ENCODE measurements at places on chromosomes 3 and 15.
A peak's percentile ranks its signal among the peaks of the same experiment; 100 is the strongest.

DNA sequence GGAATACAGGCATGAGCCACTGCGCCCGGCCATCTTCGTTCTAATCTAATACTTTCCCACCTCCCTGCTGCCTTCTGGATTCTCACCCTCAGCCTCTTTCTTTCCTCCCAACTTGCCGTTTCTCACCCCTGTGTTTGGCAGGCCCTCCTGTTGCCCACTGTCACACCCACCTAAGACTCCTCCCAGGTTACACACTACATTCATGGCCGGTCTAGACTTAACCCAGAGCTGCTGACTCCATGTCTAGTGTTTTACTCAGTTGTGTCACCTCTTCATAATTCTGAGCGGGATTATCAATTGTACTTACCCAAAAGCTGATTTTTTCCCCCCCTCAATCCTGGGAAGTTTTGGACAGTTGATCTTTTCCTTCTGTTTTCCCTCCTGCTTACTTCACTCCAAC, 223.8 kb downstream of the FEZF2 start:
- no peak for DNase-seq

GRCh38 chr15:45802140-45802539, 167.3 kb downstream of the SQOR start:
- DNase-seq = no peak

DNA sequence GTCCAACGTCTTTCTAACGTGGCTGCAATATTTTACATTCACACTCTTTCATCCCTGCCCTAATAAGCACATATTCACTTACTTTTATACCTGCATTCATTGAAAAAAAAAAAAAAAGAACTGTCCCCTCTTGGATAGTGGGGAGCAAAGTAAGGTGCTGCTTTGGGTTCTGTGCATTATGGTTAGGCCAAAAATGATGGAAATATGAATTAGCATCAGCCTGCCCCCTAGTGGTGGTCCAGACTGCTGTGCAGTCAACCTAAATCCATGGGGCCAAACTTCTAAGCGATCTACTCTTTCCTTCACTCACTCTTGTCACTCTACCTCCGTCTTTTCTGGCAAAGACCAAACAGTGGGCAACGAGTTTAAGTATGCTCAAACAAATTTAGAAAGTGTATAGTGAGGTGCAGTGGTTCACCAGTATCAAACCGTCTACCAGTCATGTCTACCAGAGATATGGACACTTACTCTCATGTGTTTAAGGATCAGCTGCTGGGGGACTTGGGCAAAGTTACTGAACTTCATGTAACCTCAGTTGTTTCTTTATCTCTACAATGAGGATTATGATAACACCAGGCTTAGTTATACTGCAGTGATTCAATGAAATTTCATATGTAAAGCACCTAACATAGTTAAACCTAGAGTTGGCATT, 61.5 kb upstream of the GRM7 start:
- DNase-seq = no peak

DNA sequence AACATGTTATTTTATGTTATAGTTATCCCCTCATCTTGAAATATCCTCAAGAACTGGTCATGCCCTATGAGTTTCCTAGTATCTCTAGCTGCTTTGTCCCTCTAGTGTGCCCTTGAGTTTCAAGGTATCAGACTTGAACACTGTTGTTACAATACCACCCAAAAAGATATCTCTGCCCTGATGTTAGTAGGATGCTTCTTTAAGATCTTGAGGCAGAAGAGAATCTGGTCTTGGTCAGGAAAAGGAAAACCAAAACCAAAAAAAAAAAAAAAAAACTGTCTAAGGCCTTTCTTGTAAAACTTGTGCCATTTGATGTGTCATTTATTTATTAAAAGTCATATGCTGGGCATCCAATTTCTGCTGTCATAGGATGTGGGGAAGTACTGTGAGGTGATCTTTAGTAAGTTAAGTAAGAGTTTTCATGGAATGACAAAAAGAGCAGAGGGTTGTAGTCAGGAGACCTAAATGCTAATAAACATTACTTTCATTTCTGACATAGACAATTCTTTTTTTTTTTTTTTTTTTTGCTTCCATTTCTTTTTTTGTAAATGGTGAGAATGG, 229.7 kb downstream of the NECTIN3 start:
- no peak for DNase-seq

GRCh38 chr3:169218314-169218983, 445.1 kb downstream of the MECOM start:
- peak; percentile 40 for DNase-seq

DNA sequence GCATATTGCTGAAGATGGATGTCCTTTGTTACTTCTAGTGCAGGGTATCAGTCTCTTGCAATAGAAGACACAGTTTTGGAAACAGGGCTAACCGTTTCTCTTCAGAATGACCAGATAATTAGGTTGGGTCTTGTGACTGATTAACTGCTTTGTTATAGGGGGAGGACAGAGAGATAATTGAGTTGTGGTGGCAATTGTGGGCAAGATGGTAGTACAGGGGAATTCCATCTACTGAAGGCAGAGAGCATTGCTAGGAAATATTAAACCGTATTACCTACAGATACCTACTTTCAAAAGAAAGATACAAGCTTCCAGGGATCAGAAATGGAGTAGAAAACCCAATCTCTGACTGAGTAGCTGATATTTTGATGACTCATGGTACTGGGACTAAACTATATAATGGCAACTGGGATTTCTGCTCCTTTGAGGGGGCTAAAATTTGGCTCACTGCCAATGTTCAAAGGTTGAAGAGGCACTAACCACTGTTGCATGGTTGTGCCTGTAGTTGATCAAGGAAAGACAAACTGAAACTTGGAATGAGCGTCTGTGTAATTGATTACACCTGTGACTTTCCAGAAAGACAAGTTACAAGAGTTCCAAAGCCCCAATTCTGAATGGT, 4.2 kb downstream of the PRR23B start:
- DNase-seq = no peak

GRCh38 chr3:45516829-45517228, 77.7 kb upstream of the LIMD1 start:
- DNase-seq = no peak

- no peak for DNase-seq
These were observed 3.1 kb downstream of the CCDC9B start for GRCh38 chr15:40337597-40337996.

DNA sequence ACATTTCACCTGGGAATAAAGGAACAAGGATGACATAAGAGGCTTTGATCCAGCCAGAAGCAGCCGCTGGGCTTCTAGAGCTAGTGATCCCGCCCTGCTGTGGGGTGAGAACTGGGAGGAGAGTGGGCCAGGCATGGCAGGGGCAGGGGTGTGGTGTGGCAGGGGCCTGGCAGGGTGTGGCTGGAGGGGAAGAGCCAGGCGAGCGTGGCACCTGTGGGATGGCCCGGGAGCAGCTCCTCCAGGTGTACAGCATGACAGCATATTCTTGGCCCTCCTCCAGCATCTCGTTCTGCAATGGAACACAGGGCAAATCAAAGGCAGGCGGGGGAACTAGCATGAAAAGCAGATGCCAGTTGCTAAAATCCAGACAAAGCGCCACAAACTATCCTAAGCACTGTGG, 35.5 kb downstream of the CYFIP1 start:
- no peak for DNase-seq

DNA sequence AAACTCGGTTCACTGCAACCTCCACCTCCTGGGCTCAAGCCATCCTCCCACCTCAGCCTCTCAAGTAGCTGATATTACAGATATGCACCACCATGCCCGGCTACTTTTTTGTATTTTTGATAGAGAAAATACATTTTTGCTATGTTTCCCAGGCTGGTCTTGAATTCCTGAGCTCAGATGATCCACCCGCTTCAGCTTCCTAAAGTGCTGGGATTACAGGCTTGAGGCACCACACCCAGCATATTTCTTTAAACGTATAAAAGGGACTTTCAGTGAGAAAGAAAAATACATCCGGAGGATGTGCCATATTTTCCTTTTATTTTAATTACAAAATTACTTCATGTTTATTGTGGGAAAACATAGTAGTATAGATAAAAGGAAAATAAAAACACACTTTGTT, 55.2 kb downstream of the RPL39L start:
- no peak for DNase-seq

- no peak for DNase-seq
These were observed 38.5 kb upstream of the MELTF start for GRCh38 chr3:197068077-197068476.

DNA sequence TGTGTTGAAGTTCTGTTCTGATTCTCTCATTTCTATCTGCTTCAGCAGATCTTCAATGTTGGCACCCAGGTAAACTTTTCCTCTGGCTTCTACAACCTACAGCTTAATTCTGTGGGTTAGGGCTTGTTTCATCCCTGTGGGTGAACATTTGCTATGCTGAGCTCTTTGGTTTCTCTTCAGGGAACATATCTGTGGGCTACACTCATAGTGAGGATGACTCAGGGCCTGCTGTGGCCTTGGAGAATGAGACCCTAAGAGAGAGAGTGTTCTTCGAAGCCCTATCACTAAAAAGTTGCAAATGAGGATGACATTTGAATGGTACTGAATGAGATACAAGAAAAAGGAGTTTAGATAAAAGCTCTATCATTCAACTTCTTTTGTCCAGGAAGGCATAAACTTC, 346.2 kb upstream of the CBLB start:
- DNase-seq = no peak

GRCh38 chr15:70101459-70102113, 3.9 kb upstream of the TLE3 start:
- DNase-seq = peak; percentile 96

DNA sequence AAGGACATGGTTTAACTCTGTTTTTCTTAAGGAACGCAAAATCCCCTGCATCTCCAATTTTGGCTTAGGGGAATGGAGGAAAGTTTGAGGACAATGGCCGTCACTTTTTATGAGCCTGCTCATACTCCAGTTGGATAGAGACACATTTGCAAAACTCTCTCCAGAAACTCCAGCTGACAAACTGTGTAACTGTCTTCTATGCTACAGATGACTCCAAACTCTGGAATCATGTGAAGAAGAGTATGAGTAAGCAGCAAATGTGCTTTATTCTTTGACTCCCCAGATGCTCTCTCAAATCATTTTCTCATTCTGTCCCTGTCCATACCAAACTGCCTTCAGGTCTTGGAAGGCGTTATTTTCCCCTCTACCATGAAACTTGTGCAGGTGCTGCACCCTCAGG, 226.5 kb upstream of the GPR149 start:
- DNase-seq = no peak

DNA sequence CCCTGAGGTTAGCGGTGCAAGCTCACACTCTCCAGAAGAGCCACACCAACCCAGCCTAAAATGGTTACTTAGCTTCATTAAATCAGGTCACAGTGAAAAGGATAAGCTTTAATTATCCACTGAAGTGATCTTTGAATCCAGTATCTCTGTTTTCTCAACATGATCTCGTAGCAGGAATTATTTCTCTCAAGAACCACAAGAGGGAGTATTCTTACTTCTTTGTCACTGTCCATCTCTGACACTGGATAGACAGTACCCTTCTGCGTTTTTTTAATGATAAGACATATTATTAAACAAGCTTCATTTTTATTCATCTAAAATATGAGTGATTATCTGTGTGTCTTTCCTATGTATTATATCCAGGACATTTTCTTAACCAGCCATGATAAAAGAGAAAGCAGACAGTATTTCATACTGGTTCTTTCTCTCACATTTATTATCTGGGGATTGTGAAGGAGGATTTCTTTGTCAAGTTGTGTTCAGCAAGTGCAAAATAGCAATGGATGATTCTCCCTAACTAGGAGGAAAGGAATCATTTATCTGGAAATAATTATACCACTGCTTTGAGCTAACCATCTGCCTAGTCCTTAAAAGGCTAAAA, 105.4 kb upstream of the CCDC54 start:
- DNase-seq = peak; percentile 14

- no peak for DNase-seq
These were observed at the start of gene SUSD5 for GRCh38 chr3:33218446-33219174. Gene SUSD5, minus strand, starts transcription at chr3:33218810. Its CDS starts 13 bp downstream, at chr3:33218797.

DNA sequence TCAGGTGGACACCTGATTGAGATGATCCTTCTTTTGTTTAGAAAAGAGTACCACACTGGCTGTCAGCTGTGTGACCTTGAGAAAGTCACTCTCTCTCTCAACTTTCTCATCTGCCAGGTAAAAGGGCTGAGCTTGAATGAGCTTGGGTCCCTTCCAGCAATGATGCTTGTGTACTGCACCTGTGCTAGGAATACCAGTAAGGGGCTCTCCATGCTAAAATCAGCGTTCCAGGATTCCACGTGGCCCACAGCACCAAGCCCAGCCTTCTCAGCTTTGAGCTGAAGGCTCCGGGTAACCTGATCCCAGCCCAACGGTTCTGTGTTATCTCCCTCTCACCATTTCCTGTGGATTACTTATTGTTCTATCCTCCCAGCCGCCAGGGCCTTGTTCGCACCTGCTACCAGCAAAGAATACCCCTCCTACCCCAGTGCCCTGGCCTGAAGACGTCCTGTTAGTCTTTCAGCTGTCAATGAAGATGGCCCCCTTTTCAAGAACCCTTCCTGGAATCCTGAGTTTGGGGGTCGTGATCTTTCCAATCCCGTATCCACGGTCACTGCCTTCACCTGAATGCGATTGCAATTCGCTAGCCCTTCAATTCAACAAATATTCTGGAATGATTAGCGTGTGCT, 54.2 kb upstream of the CGNL1 start:
- DNase-seq = no peak

DNA sequence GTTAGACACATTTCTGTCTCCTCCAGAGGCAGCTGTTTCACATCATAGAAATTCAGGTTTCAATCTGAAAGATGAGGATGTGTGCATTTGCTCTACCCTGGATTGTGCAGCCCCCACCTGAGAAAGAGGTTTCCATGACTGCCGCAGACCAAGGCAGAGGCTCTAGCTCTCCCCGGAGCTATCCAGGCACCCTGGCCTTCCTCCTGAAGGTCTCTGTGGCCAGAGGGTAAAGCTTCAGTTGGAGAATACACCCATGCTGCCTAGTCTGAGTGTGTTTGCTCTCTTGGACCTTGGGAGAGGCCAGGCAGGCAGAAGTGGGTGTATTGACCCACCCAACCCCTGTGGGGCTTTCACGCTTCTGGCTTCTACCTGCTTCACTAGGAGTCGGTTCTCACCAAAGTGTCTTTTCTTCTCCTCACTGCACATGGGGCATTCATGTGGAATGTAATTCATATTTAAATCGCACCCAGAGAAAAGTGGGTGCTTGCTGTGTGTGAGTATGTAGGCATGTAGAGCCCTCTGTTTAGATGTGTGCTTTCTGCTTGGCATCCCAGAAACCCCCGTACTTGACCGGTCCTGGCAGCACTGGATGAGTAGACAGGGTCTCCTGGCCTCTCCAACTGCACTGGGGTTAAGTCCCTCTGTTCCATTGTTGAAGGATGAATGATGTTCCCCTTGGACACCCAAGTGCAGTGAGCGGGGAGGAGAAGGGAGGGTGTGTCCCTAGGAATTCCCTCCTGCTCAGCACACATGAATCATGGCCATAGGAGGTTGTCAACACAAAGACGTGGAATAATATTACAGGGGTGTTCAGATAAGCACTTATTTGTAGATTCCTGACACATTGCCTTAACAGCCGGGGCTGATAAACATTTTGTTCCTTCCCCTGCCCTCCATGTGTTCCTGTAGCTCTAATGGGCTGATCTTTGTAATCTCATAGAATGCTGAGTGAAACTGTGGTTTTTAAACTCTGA, 20.3 kb upstream of the RAB6B start:
- DNase-seq = no peak
